ENCODE measurements at places on chromosomes 2 and 18.
A peak's percentile ranks its signal among the peaks of the same experiment; 100 is the strongest.

DNA sequence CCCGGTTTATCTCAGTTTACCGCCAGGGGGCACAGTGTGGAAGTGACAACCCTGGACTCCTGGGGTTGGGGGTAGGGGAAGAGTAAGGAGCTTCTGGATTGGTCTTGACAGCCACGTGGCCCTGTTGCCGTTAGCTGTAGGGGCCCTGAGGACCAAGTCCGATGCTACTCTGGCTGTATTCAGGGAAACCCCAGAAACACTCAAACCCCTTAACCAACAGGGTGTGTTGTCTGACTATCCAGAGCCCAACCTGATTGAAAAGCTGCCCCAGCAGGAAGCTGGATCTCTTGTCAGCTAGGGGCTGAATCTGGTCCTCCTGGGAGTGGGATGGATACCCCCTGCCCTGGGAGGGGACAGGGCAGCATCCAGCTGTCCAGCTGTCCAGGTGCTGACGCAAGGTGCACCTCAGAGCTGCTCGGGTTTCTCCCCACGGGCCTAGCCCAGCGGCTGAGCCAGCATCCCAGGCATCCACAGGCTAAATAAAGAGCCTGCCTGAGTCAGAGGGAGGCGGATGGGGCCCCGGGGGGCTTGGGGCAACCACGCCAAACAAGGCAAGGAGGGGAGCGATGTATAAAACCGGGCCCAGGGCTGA is 3.1 kb upstream of the GMPPA start:
- no peak for DNase-seq

DNA sequence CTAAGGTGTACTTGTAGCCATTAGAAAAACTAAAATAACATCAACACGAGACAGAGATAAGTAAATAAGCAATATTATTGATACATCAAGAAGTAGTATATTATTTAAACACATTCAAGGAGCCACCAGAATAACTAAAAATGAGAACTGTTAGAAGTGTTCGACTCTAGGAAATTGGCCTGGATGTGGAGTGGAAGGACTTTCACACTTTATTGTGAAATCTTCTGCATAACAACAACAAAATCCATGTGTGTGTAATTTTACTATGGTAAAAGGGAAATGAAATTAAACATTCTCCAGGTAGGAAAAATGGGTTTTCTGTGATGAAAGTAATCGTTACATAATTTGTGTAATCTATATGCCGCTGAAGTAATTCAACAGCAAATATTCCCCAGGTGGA is 96.3 kb upstream of the RNF152 start:
- no peak for DNase-seq

- DNase-seq, result peak; percentile 42
These were observed 158.4 kb downstream of the SETBP1 start for GRCh38 chr18:44838971-44839666.

- no peak for DNase-seq
These were observed 311.3 kb downstream of the TNS1 start for GRCh38 chr2:217691516-217691915.

- DNase-seq, result no peak
These were observed 12.0 kb upstream of the IAH1 start for GRCh38 chr2:9462313-9462712.

GRCh38 chr2:119253760-119254600 is 30.3 kb downstream of the STEAP3 start:
- DNase-seq, result no peak

DNA sequence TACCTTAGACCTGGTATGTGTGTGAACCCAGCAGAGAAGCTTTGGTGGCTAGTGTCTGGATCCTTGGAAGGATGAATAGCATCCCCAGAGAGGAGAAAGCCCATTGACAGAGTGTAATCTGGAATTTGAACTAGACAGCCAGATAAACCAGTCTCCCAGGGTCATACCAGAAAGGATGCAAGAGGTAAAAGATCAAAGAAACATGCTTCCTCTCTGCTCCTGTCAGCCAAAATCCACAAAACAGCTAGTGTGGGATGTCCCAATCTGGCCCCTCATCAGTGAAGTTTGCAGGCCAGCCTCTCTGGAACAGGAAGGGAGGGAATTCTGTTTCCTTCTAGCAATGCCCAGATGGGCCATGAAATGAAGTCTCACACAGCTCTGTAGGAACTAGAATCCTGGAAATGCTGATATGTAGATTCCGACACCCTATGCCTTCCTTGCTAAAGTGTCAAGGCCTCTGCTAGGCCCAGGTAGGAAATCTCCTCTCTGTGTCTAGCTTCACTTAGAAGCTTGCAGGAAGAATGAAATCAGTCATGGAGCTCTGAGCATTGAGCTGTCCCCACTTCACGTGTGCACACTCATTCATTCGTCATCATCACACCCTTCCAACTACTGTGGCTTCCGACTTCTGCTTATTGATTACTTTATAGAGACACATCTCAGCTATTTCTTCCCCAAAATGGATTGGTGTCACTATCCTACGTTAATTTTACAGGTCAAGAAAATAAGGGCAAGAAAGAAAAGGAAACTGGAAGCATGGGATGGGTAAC is 38.0 kb downstream of the EVA1A start:
- DNase-seq, result no peak

DNA sequence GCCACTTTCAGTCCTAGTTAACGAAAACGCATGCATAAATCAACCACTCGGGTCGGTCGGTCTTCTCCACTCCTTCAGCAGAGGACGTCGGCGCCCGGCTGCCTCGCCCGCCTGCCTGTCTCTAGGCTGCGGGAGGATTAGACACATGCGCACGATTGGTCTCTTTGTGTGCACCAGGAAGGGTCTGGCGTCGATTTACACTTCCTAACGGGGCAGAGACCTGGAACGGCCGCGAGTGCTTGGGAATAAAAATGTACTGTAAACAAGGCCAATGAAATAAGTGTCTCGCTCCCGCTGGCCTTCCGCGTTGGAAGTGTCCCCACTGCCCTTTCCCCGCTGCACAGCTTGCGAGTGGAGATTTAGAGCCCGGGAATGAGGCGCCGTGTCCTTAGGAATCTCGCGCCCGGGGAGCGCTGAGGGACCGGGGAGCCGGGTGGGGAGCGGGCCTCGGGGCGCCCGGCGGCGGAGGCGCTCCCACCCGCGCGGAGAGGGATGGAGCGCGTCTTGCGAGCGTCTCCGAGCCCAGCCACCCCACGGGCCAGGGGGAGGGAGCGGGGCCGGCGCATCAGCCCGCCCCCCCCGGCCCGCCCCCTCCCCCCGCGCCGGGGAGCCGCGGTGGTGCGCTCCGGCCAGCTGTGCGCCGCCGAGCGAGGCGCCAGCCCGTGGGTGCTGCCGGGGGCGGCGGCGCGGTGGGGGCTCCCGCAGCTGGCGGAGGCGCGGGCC is at the start of gene DOK6:
Gene DOK6 (plus strand): TSS at position 636 of the 723 bp plus-strand sequence.
- no peak for DNase-seq

DNA sequence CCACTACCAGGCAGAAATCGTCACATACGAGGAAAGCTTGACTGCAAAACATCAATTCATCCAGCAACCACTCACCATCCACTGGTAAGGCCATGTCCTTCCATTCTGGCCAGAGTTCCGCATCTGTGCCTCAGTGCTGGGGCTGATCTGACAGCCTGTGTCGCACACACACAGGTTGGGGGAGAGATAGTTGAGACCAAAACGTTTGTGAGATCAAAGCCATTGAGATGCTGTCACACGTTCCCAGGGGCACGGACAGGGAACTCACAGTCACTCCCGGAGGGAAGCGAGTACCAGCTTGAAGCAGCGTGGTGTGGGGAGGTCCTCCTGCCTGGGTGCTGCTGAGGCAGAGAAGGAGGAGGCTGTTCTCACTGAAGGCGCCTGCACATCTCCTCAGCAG is 458.5 kb upstream of the SALL3 start:
- no peak for DNase-seq

DNA sequence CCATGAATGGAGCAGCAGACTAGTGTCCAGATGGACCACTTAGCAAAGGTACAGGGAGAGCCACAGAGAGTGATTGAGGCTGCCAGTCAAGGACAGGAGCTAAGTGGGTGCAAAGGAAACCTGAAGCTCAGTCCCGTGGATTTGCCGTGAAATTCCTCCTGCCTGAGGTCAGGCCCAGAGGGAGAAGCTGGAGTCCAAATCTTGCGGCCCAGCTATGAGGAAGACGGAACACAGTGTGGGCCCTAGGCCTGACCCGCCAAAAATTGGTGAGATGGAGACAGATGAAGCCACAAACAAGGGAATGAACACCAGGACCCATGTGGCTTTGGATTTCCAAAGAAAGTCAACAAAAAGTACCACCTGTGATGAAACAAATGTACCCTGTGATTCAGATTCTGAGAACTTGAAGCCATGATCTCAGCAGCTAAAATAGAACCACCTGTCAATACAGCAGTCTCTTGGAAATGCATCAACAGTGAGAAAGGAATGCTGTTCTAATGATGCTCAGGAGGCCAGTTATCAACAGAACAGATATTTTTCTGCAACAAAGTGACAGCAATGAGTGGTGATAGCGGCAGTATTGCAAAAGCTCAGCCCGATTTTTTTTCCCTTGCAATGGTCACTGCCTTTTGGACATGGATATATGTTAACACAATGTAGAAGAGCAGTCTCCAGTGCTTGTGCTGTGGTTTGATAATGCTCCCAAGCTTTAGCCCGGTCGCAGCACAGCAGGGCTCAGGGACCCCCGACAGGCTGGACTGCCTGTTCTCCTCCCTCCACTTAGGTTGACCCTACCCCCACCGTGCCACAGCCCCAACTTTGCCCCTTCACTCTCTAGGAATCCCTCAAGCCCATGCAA is 10.7 kb downstream of the COL6A3 start:
- no peak for DNase-seq

GRCh38 chr2:189285962-189286645 is 106.5 kb upstream of the COL5A2 start:
- DNase-seq, result no peak

DNA sequence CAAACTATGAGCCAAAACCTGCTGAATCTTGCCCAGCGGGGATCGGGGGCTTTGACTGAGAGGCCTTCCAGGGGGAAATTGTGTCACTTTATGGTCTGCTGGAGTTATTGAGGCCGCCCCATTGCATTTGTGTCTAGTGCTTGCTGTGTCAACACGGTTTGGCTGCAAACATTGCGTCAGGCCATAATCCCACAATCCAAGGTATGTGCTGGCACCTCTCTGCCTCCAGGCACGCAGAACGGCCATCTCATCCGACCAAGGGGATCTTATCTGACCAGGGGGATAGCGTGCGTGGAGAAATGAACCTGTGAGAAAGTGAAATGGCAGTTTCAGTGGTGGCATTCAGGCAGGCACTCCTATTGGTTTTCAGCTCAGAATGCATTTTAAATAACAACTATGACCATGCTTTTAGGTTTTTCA is 18.1 kb upstream of the LYPD6B start:
- no peak for DNase-seq

- DNase-seq, result no peak
These were observed 414.8 kb upstream of the ID2 start for GRCh38 chr2:8267048-8267447.

DNA sequence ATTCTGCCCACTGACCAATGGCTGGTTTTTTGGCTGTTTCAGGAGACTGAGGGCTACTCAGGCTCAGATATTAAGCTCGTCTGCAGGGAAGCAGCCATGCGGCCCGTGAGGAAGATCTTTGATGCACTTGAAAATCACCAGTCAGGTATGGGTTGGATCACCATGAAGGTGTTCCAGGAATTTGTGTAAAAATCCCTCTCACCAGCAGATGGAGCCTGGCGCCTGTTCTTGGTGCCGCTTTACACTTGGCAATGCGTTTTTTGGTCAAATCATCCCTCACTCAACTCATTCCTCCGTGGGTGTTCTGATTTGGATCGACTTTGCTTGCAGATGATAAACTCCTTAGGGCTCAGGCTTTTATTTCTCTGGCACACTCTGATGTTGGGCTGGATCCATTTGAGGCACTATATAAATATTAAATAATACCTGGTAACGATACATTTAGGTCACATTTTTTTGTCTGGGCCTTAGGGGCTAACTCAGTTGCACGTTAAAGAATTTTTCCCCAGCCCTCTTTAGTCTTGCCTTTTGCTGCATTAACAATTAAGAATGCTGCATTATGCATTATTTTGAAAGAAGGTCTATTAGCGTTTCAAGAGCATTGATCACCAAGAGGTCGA is 50.0 kb downstream of the HDHD2 start:
- peak; percentile 37 for DNase-seq

GRCh38 chr2:158101384-158101926 is at the start of gene UPP2:
Gene UPP2, plus strand, starts transcription at chr2:158101876. Its CDS starts 188 bp downstream, at chr2:158102064.
- no peak for DNase-seq

GRCh38 chr2:216339456-216340279 is 32.6 kb downstream of the MARCHF4 start:
- DNase-seq, result no peak

DNA sequence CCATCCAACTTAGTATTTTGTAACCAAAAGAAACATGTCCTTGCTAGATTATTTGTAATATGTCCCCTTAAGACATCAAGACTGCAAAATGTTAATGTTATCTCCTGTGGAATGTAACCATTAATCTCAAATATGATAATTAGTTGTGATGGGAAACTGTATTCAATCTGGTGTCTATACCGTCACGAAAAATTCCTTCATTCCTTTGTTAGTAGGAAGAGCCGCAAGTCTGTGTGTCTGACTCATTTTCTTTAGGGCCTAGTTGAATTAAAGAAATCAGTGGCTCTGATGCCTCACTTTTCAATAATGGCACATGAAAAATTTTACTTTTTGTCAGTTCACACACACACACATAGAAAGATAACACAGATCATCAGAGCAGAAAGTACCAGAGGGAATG is 127.1 kb upstream of the CHAC2 start:
- no peak for DNase-seq

GRCh38 chr2:106890606-106891005 is 4.6 kb upstream of the ST6GAL2 start:
- DNase-seq, result no peak

Data from stimulated activated CD4-positive, alpha-beta T cell treated with anti-CD3 and anti-CD28 coated beads, Interleukin-15, amount 100 ng/mL, for 1 hour (primary cell).